Stimulated activated naive CD4-positive, alpha-beta T cell treated with Interleukin-2 at 50 U/mL for 16 hours (primary cell): ENCODE measurements at places on chromosomes 3 and 15.

DNA sequence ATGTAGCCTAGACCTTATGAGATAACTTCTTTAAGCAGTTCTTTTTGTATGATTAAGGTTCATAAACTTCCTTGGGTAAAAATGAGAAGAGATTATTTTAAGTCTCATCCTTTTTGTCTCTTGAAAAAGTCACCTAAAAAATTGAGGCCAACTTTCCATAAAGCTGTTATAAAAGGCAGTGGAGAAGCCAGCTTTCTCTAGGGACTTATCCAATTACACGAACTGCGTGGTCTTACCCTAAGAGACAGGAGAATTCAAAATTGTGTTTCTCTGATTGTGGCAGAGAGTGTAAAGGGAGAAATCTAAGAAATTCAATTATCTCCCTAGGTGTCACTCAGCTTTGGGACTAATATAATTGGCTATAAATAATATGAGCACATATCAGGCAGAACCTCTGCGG is 262.0 kb downstream of the SHOX2 start:
- DNase-seq = no peak

DNA sequence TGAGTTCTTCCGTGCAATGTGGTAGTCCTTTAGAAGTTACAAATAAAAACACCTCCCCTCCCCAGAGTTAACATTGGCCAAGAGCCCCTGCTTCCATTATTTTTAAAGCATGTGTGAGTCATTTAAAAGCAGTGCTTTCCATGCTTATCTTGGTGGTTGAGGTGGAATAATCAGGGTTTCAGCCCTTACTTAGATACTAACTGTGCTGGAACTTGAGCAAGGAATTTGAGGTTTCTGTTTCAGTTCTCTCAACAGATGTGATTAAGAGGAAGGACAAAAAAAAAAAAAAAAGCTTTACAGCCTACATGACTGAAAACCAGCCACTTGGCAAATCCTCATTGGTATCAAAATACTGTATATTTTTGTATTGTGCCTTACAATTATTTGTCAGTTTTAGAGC is 64.5 kb downstream of the CGNL1 start:
- no peak for DNase-seq

DNA sequence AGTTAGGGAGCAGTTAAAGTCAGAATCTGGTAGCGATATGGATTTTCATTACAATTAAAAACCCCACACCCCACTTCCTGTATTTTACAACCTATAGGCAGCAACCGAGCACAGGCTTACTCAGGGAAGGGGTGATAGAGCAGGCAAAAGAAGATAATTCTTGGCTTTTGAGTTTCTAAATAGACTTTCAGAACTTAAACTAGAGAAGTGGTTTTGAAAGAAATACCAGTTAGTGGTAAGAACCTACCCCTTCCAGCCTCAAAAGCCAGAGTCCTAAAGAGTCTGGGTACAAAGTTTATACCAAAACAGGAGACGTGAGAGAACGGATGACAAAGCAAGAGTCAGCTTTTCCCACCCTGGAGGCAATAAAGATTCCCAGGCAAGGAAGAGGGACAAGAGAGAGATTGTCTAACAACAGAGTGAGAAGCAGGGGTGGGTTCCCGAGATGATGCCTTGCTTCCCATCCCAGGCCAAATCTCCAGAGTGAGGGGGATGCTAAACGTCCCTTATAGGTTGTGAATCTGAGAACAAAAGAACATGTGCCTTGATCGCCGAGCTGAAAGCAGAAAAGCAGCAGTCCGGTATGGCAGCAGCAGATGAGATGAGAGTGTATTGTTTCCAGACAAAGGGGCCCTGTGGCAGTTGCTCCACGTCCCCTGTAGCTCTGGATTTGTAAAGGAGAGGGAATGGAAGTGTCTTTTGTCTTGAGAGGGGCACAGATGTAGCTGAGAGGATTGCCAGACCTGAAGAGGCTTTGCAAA is 36.8 kb downstream of the KLHL6 start:
- no peak for DNase-seq

- DNase-seq = no peak
Measured at GRCh38 chr3:110528305-110529121, 543.1 kb upstream of the NECTIN3 start.

DNA sequence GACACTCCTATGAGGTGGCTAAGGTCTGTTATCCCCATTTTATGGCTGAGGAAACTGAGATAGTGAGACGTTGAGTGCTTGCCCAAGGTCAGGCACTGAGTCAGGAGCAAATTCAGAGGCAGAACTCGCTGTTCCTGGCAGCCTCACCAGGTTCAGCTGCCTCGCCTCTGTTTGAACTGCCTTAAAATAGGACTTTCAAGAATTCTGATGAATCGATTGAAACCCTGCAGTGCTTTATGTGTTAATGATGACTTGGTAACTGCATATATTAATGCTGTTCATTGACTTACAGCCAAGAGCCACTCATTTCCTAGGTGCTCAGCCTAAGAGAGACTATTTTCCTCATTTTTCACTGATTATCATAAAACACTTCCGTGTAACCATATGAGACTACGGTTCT is 79.5 kb upstream of the BHLHE40 start:
- no peak for DNase-seq

DNA sequence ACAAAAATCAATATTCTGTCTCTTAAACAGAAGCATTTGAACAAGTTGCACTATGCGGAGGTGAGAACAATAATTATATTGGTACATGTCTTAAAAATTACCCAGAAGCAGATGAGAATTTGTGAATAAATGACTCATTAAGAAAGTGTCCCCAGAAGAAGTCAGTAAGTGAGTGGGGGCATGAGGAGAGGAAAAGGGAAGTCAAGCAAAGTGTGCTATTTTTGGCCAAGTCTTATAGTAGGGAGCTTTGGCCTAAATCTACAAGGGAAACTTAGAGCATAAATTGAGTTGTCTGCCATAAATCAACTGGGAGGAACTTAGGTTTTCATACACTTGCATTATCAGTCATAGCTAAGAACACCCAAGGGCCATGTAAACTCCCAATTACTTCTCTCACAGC is 86.9 kb upstream of the SATB1 start:
- no peak for DNase-seq

DNA sequence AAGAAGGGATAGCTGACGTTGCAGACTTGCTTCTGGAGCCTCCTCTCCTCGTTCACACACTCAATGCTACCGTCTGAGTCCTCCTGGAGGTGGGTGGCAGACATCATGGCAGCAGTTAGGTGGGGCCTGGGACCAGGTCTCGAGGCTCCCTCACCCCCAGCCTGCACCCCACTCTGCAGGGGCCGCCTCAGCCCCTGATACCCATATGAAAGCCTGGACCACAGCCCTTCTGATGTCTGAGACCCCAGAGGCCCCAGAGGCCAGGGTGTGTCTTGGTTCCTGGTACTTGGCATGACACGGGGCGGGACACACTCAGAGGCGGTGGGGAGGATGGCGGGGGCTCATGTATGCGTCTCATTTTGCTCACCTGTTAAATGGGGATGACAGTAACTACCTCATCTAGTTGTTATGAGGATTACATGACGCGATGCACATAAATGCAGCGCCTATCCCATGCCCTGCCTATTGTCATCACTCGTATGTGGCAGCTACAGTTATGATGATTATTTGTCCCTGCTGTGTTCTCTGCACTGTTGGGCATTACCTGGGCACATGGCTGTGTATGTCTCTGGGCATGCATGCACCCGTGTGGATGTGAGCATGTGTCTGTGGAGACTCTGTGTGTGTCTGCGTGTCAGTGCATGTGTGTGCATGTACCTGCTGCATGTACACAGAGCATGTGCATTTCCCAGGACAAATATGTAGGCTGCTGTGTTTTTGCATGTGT is 39.9 kb downstream of the FEM1B start:
- DNase-seq = no peak

DNA sequence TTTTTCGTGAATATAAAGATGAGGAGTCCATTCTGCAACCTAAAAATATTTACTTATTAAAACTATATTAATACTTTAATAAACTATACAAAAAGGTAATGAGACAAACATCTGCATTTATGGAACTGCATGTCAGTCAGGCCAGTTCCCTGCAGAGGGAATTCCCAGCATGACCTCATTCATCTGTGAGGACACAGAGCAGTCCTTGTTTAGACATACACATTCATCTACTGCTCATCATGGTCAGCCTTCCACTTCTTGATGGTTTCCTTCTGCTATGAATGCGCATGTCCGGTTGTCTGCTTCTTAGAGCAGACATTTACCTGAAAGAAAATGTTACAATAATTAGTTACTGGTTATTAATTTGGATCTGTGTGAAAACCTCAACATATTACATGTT is 3.3 kb upstream of the ACTR8 start:
- DNase-seq = no peak

- no peak for DNase-seq
Measured at GRCh38 chr15:32877252-32878019, 159.6 kb downstream of the GREM1 start.

DNA sequence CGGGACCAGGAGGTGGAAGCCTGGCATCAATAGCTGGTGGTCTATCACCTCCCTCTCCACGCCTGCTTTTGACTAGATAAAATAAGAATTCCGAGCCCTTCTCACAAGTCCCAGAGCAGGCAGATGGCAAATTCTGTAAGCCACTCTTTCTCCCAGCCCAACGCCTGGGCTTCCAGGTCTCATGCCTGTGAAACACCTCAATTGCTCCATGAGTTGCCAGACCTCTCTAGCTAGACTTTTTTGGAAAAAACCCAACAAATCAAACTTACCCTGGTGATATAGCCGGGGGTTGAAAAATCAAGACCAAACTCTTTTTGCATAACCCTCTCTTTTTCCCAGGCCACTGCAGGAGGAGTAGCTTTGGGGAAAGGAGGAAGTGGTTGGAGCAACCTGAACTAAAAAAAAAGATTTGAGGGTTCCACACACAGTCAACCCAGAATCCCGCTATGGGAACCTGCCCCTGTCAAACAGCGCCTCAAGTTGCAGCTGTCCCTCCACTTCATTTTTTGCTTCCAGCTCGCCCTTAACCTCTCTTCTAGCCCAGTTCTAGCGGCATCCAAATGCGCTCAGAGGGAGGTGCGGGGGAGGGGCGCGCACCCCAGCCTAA is 7.0 kb downstream of the BHLHE40 start:
- DNase-seq = no peak

DNA sequence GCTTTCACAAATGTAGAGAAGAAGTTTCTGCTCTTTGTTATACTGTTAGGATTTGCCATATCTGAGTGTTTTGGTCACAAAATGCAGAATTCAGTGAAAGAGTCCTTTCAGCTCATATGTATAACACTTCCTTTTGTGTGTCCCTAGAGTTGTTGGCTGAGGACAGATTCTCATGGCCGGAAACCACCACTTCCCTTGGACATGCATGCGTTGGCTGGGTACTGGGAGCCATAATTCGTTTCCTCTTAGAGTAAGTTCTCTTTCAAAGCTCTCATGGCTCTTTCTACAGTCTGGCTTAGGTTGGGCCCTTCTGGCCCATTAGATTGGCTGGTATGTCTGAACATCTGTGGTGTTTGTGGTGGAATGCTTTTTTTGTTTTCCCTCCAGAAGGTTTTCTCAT is 298.5 kb downstream of the DIPK2A start:
- no peak for DNase-seq

DNA sequence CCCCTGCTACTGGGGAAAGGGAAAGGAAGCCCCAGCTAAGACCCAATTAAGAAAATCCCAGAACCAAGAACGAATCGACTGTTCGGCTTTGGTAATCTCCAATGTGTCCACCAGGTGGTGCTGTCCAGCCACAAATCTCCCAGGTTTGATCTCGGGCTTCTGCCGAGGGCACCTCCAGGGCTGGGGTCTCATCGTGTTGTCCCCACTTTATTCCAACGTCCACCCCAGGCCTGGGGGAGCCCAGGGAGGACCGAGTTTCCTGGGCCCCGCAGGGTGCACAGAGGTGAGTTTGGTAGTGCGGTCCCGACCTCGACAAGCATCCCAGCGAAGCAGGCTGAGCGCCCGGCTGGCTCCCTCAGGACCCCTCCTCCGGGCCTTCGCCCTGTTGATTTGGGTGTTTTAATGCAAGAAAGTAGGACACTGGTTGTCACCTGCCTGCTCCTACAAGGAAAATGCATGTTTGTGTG is 185.1 kb downstream of the GOLGA6L6 start:
- no peak for DNase-seq

DNA sequence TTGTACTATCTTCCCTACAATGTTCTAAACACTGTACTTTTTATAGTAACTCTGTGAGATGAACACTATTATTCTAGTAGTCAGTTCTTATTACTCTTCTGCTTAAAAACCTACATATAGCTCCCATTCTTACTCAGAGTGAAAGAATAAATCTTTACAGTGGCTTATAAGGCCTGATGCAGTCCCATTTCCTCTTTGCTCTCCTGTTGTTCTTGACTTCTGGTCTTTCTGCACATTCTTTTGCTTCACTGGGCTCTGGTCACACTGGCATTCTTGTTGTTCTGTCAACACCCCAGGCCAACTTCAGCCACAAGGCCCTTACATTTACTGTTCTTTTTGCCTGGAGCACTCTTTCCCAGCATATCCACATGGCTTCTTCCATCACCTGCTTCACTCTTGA is 58.2 kb upstream of the TP63 start:
- no peak for DNase-seq

GRCh38 chr3:157819270-157820156 is 286.7 kb downstream of the SHOX2 start:
- no peak for DNase-seq

DNA sequence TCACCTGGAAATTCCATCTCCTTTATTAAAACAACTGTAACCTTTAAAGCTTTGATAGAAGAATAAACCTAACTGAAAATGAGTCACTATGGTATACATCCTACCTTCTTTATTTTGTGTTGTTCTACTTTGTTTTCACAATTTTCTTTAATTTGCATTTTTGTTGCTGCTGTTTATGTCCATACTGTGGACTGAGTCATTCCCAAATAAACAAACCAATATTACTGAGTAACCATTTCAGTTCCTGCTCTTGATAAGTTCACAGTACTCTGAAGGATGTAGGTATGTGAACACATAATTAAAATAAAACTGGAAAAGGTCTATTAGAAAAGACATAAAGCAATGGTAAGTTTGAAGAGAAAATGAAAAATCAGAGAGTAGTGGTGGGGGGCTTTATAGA is 528.5 kb upstream of the GOLIM4 start:
- no peak for DNase-seq

GRCh38 chr3:33134026-33134625 is 20.3 kb downstream of the CRTAP start:
- DNase-seq = no peak

GRCh38 chr3:107660306-107660976 is 137.7 kb downstream of the BBX start:
- DNase-seq = no peak
